Fibroblast of skin of right biceps (primary cell): ENCODE measurements at places on chromosomes 5 and 9.
A peak's percentile ranks its signal among the peaks of the same experiment; 100 is the strongest.

DNA sequence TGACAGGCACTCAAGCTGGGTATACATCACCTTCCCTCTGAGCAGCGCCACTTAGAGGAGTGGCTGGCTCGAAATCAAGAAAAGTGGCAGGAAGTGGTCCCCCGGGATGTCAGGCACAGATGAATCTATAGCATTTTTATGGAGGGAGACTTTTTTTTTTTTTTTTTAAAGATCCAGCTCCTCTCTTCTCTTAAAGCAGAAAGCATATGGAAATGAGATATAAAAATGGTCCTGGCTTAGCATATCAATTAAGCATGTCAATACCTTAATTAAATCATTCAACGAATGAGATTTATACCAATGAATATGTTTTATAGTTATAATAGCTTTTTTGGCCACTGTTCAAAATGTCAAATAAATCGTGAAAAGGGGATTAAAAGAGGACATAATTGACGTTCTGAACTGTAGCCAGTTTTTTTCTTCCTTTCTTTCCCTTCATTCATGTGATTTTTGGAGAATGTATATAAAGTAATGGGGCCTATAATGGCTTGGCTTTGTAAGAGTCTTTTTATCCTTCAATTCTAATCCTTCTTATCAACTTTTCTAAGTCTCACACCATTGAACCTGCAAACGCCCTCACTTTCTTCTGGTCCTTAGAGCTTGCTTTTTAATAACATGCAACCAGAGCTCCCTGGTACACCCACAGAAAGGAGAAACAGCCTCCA lies 319.2 kb upstream of the PANK3 start:
- DNase-seq = peak; percentile 19

- no peak for DNase-seq
Observed at GRCh38 chr5:78221964-78222451, 72.5 kb downstream of the AP3B1 start.

DNA sequence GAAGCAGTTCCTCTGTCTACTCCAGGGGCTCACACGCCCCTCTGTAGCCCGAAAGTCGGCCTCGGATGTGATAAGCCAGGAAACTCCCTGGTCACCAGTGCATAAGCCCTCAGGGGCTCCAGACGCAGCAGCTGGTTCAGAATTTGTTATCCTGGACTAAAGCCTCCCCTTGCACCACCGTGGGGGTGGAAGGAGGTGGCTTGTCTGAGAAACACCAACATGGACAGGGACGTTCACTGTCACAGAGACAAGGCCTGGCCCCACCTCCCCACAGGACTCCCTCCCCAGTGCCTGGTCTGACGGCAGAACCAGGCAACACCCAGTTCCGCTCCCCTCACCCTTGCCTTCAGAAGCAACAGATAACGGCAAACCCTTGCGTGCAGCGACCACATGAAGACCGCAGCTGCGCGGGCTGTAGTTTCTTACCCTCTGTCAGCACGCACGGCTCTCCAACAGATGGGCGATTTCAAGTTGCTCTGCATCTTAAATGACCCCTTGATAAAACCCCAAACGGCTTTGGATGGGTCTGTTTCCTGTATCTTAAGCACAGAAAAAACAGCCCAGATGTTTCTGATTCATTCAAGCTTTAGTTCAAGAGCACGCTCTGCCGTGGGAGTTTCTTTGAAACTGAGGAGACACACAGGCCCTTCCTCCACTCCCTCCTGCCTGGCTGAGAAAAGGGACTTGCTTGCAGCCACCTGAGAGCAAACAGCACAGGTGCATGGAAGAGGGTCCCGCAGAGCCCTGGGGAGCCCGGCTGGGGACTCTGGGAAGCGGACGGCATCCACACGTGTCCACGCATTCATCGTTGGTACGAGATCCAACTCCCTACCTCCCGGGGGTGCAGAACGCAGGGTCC lies 44.7 kb upstream of the NKD2 start:
- peak; percentile 72 for DNase-seq

- DNase-seq = no peak
Observed at GRCh38 chr9:87541663-87542062, 44.0 kb downstream of the DAPK1 start.

DNA sequence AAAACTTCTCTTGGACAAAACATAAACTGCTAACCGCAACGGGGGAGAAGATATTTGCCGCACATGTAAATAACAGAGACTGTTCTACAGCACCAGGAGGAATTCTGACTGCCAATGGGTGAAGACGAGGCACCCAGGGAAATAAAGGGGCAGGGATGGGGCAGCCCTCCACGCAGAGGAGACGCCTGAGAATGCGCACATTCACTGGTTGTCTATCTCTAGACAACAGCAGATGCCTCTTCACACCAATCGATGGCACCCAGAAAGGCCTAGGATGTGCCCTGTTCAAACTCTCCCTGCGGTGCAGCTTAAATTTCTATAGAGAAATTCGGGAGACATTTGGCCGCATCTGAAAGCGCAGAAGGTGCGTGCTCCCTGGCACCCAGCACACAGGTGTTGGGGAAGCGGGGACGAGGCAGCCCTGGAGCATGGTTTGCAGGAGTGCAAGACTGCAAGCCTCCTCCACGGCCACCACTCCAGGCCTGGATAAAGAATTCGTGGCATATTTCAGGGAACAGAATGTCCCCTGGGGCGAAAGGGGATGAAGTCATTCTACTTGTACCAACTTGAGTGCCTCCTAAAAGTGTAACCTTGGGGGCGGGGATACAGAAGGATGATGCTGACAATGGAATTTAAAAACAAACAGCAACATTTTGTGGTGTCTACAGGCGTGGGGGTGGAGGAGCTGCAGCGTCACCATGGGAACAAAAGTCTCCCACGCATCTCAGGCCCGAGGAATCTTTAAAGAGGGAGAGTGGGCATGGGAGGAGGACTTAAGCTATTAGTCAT lies 6.3 kb upstream of the IRX2 start:
- peak; percentile 80 for DNase-seq

DNA sequence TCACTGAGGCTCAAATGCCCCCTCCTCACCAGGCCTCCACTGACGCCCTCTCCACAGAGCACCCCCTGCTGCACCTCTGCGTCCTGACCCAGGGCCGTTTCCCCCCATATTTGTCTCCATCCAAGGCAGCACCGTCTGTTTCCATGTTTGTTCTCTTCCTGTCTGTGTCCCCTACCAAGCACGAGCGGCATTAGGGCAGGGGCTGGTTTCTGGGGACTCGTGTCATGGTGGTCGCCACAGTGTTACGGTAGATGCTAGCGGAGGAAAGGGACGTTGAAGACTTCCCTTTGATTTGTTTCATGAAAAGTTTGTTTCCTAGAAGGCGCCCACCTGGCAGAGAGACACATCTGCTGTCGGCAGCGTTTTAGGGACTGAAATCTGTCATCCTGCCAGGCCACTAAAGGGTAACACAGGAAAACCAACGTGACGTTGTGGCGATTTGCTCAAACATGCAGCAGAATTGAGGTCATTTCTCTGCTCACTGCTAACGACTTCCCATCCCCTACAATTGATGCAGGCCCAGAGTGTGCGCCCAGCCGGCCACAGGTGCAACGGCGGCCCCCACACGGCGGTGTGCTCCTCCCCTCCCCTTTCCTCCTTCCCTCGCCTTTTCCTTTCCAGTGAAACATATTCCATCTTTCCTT lies 79.3 kb upstream of the IRX4 start:
- no peak for DNase-seq

- no peak for DNase-seq
Observed at GRCh38 chr5:166724284-166724683, 1567.2 kb upstream of the WWC1 start.

- no peak for DNase-seq
Observed at GRCh38 chr5:177453852-177454396, 7.3 kb downstream of the PRR7 start.
